ENCODE measurements at places on chromosomes 12 and 14. TPM values are rescaled to one million over a fixed set of nuclear protein-coding genes. Genes with fewer than 3 reads are reported as not detected.

The NOS1 gene
- not detected for total RNA-seq

The TSPAN9 gene
- total RNA-seq = 63.0 TPM

The TAS2R20 gene
- 3.8 TPM for total RNA-seq

The HSP90B1 gene
- 1,830 TPM for total RNA-seq

The CLMN gene
- 1.6 TPM for total RNA-seq

The SLC25A47 gene
- 0.07 TPM for total RNA-seq

The ENDOU gene
- total RNA-seq = 0.40 TPM

The TAS2R46 gene
- 4.8 TPM for total RNA-seq

The IQSEC3 gene
- 0.17 TPM for total RNA-seq

The CDH24 gene
- 5.1 TPM for total RNA-seq

The SCNN1A gene
- total RNA-seq = not detected

The PTGES3 gene
- 70.5 TPM for total RNA-seq

The FOXN4 gene
- not detected for total RNA-seq

The HCAR1 gene
- total RNA-seq = 0.17 TPM

The ITGA7 gene
- total RNA-seq = 184 TPM

The KCNK10 gene
- not detected for total RNA-seq

The TPH2 gene
- total RNA-seq = not detected

The MYF5 gene
- total RNA-seq = not detected

The CMKLR1 gene
- total RNA-seq = 5.4 TPM

The SAMD4A gene
- total RNA-seq = 30.0 TPM

The FBXW8 gene
- 20.2 TPM for total RNA-seq

The EML5 gene
- 0.13 TPM for total RNA-seq
